Cardiac muscle cell (in vitro differentiated cells and primary cell): ENCODE measurements at places on chromosomes 2 and 18. TPM values are rescaled to one million over a fixed set of nuclear protein-coding genes. Genes with fewer than 3 reads are reported as not detected.

The FTCDNL1 gene
- 2.0 and 3.2 TPM in 2 replicates for total RNA-seq

The SFXN5 gene
- 13.5 and 15.6 TPM in 2 replicates for total RNA-seq

The YIPF4 gene
- 8.8 and 9.6 TPM in 2 replicates for total RNA-seq

The POTEI gene
- total RNA-seq: 1.2 and 2.4 TPM in 2 replicates

The ANKRD53 gene
- total RNA-seq: 0.92 and 1.3 TPM in 2 replicates

The HAAO gene
- total RNA-seq: 0.30 and 0.39 TPM in 2 replicates

The FLACC1 gene
- 0.53 and 0.69 TPM in 2 replicates for total RNA-seq

The IL1RL1 gene
- not detected in 2 replicates for total RNA-seq

The KLHL14 gene
- 69.8 and 88.0 TPM in 2 replicates for total RNA-seq

The FZD7 gene
- total RNA-seq: 21.4 and 21.8 TPM in 2 replicates

The CRYGC gene
- not detected in 2 replicates for total RNA-seq

The RAPH1 gene
- 9.3 and 36.5 TPM in 2 replicates for total RNA-seq

The NTSR2 gene
- not detected in 2 replicates for total RNA-seq

The COBLL1 gene
- total RNA-seq: 12.0 and 33.5 TPM in 2 replicates

The DHRS9 gene
- not detected in 2 replicates for total RNA-seq

The CKAP2L gene
- 1.7 and 13.7 TPM in 2 replicates for total RNA-seq

The KCNG2 gene
- not detected in 2 replicates for total RNA-seq

The OSR1 gene
- total RNA-seq: 20.8 and 22.3 TPM in 2 replicates
